Activated CD8-positive, alpha-beta T cell treated with anti-CD3 and anti-CD28 coated beads for 36 hours (primary cell): ENCODE measurements at places on chromosomes 16 and 17. TPM values are rescaled to one million over a fixed set of nuclear protein-coding genes. Genes with fewer than 3 reads are reported as not detected.

The CCL5 gene
- total RNA-seq = 158 TPM

The KRT33B gene
- not detected for total RNA-seq

The TBC1D3C gene
- not detected for total RNA-seq

The ITGA3 gene
- 4.2 TPM for total RNA-seq

The TP53TG3 gene
- total RNA-seq = not detected

DNA sequence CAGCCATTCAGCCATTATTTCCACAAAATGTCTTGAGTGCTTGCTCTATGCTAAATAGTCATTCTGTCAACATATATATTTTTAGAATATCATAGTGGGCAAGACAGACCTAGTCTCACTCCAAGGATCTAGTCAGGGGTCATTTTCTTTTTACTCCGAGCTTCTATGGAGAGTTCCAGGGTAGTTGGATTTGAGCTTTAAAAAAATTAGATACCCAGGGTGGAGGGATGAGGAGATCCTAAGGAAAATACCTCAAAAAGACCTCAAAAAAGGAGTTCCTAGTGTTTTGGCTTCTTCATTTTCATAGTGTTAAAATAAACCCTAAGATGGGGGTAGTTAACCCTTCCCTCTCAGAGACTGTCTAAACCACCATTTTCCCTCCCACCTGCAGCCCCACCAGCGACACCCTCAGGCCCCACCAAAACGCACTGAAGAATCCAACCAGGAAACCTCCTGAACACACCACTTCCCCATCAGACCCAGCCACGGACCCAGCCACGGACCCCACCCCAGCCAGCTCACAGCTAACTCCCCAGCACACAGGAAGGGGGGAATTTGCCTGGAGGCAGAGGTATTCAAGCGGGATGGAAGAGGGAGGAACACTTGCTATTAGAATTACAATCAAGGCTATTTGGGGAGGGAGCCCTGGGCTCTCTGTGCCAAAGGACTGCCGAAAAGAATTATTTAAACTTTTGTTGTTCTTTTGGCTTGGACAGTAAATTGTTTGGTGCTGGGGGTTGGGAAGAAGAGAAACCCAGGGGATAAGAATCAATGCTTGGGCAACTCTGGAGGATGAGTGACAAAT lies 2.2 kb downstream of the ETV4 start:
- no peak for DNase-seq

DNA sequence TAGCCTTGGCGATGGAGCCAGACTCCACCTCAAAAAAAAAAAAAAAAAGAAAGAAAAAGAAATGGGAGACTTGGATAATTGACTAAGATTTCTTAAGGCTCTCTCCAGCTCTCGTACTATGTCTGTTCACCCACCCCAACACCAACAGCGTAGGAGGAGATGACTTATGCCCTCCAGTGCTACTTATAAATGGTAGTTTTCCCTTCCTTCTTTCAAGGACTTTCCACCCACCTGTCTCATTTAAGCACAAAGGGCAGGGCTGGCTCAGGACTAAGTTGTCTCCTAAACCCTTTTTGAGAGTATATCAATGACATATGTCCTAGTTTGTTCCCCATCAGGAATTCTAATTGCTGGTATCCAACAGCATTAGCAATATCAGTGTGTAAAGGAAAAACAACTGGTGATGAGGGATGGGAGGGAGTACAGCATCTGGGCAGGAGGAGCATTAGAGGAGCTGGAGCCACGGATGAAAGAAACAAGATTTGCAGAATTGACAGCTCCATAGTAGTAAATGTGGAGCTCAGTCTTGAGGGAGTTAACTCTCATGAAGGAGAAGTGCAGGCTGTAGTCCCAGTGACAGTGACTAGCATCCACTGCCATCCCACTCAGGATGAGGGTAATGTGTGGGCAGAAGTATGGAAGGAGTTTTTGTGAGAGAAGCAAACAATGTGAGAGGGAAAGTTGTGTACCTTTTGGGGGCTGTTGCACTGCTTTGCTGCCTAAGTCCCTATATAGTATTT lies 17.2 kb downstream of the UBE2Z start:
- DNase-seq = no peak

DNA sequence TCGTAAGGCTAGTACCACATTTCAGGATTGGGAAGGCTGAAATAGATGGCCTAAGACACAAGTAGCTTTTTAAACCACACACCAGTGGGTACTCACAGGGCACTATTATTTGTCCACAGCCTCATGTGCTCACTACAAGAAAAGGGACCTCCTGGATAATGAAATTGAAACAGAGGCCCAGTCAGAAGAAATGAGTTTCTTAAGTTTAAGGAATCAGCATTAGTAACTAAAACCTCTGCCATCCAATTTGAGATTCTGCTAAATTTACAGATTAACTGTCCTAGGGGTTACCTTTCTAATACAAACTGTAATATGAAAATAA lies 3.0 kb downstream of the USP7 start:
- no peak for DNase-seq

GRCh38 chr16:16062023-16062937 lies 112.9 kb downstream of the ABCC1 start:
- DNase-seq = peak; percentile 44

DNA sequence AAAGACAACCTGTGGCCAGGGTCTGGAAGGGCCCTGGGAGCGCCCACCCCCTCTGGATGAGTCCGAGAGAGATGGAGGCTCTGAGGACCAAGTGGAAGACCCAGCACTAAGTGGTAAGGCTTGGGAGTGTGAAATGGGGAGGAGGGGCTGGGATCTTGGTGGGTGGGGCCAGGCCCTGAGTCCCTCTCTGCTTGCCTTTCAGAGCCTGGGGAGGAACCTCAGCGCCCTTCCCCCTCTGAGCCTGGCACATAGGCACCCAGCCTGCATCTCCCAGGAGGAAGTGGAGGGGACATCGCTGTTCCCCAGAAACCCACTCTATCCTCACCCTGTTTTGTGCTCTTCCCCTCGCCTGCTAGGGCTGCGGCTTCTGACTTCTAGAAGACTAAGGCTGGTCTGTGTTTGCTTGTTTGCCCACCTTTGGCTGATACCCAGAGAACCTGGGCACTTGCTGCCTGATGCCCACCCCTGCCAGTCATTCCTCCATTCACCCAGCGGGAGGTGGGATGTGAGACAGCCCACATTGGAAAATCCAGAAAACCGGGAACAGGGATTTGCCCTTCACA lies 1.2 kb upstream of the STARD3 start:
- no peak for DNase-seq

DNA sequence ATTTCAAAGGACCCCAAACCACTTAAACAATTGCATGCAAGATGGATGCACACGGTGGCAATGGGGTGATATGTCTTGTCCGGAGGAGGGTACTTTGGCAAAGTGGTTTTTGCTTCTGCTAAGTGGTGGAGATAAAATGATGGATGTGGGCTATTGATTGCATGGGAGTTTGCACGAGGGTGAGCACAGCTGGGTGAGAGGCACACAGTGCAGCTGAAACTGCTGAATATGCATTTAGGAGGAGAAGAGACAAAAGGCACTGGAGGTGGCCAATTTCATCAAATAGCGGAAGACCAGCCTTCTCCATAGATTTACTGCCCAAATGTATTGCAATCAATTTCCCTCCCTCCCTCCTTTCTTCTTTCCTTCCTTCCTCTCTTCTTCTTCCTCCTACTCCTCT lies 414.4 kb upstream of the EEF2KMT start:
- DNase-seq = no peak

- no peak for DNase-seq
Observed at GRCh38 chr17:63934183-63935112, 2.3 kb upstream of the CD79B start.

DNA sequence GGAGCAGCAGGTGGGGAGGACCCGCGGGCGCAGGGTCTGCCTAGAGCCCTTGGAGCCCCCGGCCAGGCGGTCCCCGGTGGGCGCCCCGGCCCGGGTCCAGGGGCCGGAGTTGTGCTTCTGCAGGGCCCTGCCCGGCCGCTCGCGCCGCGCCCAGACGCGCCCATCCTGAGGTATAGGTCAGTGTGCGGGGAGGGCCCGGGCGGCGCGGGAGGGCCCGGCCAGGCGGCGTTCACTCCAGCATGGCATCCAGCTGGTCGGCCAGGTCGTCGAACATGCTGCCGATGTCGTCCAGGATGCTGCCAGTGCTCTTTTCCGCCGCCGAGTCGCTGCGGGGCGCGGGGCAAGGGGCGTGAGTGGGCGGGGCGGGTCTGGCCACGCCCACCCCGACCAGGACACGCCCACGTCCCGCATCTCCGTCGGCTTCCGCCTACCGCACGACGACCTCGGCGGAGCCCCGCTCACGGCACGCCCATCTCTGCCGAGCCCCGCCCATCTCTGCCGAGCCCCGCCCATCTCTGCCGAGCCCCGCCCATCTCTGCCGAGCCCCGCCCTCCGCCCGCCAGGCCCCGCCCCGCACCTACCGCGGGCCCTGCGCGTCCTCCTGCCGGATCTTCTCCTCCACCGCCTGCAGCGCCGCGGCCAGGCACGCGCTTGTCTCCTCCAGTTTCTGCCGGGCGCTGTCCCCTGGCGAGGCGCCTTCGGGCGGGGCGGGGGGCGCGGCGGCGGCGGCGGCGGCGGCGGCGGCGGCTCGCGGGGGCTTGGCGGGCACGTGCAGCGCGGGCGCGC lies 17.9 kb downstream of the CASKIN1 start:
- DNase-seq = peak; percentile 47

DNA sequence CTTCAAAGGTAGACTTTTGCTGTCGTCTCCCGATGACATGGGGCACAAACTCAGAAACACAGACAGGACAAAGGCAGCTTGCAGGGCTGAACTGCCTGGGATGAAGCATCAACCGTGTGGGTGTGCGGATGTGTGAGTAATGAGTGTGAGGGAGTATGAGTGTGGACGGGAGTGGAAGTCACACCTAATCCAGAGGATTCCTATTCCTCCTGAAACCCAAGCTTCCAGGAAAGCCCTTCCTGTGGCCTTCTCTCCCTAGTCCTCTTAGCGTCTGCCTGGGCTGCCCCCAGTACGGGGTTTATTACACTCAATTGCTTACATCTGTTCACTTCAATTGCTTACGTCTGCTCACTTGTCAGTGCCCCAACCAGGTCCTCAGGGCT lies 2.3 kb upstream of the IL4R start:
- no peak for DNase-seq

DNA sequence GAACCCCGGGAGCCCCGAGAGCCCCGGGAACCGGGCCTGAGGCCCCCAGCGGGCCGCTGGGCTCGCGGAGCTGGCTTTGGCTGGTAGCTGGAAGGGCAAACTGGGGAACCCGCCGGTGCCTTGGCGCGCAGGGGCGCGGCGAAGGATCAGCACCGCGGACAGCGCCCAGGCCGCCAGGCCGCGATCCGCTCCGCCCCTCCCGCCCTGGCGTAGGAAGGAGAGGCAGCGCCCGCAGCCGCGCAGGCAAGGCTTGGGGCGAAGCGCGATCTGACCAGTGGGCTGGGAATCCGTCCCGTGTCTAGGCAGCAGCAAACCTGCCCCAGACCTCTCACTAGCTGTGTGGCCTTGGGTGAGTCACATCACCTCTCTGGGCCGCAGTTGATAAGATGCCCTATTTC lies 331 bp upstream of the CCDC92B start:
- DNase-seq = peak; percentile 74

DNA sequence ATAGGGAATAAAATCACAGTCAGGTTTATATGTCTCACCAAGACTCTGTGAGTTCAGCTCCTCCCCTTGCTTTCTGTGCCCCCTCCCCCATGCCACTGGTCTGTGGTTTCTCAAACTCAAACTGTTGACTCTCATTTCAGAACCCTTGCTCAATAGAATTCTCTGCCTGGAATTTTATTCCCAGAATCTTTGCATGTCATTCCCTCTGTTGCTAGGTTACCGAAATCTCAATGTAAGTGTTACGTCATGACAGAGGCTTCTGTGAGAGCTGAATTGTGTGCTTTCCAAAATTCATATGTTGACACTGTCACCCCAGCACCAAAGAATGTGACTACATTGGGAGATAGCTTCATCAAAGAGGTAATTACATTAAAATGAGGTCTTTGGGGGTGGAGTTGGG lies 1938.8 kb downstream of the TP53TG3F start:
- DNase-seq = no peak

- DNase-seq = no peak
Observed at GRCh38 chr17:31702041-31702440, 157.0 kb downstream of the COPRS start.

DNA sequence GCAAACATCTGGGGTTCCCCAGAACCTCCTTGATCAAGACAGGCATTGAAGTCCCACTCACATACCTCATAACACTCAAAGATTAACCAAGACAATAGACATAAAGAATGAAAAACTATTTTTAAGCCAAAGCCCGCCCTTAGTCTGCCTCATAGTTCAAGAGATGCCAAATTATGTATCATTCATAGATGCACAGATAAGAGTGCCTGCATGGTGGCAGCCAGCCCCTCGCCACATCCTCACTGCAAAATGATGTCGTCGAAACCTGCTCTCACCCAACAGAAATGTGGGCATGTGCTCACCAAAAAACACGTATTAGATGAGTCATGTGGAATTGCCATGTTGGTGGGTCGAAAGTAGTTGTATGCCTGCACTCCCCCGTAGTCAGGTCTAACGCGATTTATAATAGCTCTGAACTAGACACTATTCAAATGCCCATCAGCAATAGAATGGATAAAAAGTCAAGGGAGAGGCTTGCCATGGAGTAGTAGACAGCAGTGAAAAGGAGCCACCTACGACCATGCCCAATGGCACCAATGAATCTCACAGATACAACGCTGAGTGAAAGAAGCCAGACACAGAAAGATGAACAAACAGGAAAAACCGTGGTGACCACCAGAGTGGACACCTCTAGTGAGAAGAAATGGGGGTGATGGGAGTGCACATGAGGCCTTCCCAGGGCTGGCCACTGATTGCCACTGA lies 64.8 kb downstream of the C16orf95 start:
- peak; percentile 39 for DNase-seq

DNA sequence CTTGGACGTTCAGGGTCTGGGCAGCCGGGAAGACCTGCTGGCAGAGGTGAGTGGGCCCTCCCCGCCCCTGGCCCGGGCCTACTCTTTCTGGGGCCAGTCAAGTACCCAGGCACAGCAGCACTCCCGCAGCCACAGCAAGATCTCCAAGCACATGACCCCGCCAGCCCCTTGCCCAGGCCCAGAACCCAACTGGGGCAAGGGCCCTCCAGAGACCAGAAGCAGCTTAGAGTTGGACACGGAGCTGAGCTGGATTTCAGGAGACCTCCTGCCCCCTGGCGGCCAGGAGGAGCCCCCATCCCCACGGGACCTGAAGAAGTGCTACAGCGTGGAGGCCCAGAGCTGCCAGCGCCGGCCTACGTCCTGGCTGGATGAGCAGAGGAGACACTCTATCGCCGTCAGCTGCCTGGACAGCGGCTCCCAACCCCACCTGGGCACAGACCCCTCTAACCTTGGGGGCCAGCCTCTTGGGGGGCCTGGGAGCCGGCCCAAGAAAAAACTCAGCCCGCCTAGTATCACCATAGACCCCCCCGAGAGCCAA lies 8.6 kb upstream of the ABCC3 start:
- DNase-seq = peak; percentile 81

DNA sequence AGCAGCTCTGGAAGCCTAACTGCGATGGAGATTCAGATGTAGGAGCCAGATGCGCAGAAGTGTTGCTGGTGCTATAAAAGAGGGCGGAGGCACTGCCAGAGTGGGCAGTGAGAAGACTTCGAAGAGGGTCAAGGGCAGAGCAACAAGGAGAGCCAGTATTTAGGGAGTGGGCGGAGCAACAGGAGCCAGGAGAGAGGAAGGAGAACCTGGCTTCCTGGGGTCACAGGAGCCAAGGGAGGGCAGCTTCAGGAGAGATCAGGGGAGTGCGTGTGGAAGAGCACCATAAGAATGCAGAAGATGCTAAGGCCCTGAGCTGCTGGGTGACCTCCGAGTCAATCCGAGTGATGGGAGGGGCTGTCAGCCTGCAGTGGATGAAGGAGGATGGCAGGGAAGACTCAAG lies 14.4 kb upstream of the MRPS23 start:
- no peak for DNase-seq

GRCh38 chr16:48054881-48055601 lies 100.8 kb downstream of the ABCC12 start:
- DNase-seq = peak; percentile 48

GRCh38 chr16:30567160-30567990 lies 4.1 kb downstream of the ZNF688 start:
- peak; percentile 77 for DNase-seq
